Tibial nerve (tissue), 4 donors: ENCODE measurements at places on chromosomes 3 and 15. TPM values are rescaled to one million over a fixed set of nuclear protein-coding genes. Genes with fewer than 3 reads are reported as not detected.

DNA sequence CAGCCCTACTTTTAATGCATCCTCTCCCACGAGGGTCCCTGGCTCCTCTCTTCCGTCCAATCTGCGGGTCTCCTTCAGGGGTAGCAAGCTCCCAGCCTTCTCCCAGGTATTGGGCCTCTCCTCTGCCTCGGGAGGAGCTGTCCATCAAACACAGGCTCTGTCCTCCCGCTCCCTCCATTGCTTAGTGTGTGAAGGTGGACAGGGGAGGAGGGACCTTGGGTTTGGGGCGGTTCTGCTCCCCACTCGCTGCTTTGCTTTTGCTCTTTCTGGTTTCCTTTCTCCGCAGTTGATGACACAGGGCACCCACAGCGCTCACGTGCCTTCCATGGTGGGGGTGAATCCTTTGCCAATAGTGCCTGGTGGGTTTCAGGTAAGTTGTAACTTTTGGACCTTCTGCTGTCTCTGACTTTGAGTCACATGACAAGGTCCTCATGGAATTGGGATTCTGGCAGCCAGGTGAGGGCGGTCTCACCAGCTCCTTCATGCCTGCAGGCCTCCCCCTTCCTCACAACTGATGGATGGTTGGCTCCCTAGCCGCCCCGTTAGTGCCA is 18.9 kb downstream of the MUC20 start:
- H3K27me3 ChIP-seq: no peaks in the 10 kb centered on the region
- no peak for DNase-seq
- no peak overlapping the region for H3K4me3 ChIP-seq
- no peak overlapping the region for H3K27ac ChIP-seq

OXNAD1 gene
- 14.9 TPM for total RNA-seq

GRCh38 chr15:68812597-68813431 is 7.9 kb downstream of the ANP32A start:
- no peaks in the 10 kb centered on the region for H3K36me3 ChIP-seq
- H3K27me3 ChIP-seq: no peaks in the 10 kb centered on the region
- H3K27ac ChIP-seq: no peak overlapping the region
- DNase-seq: no peak
- peaks cover 74% of the 10 kb centered on the region for H3K4me1 ChIP-seq

IL1RAP gene
- 7.2 TPM for total RNA-seq

DAZL gene
- not detected for total RNA-seq
